Cerebellum (tissue), 4 donors: ENCODE measurements at places on chromosomes 11 and 22. TPM values are rescaled to one million over a fixed set of nuclear protein-coding genes. Genes with fewer than 3 reads are reported as not detected.
A peak's percentile ranks its signal among the peaks of the same experiment; 100 is the strongest.

Gene POU2F3
- total RNA-seq, result 0.27 TPM

Gene ESAM
- 6.4 TPM for total RNA-seq

- peak; percentile 42 for DNase-seq
Measured at GRCh38 chr11:75475767-75476650, 43.0 kb upstream of the KLHL35 start.

DNA sequence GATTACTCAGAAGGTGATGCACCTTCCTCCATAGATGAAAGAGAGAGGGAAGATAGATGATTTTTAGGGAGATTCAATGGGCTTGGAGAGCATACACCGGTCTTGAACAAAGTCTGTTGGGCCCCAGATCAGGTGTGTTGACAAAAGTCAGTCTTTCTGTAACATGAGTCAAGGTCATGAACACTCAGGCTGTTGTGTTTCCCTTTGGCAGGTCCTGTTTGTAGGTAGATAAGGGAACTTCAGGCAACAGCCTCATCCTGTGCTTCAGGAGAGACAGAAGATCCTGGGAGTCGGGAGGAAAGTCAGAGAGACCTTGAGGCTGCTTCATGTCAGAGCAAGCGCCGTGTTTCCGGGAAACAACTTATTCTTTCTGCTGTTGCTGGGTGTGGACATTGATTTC lies 703.1 kb downstream of the BRD1 start:
- no peak for DNase-seq

DNA sequence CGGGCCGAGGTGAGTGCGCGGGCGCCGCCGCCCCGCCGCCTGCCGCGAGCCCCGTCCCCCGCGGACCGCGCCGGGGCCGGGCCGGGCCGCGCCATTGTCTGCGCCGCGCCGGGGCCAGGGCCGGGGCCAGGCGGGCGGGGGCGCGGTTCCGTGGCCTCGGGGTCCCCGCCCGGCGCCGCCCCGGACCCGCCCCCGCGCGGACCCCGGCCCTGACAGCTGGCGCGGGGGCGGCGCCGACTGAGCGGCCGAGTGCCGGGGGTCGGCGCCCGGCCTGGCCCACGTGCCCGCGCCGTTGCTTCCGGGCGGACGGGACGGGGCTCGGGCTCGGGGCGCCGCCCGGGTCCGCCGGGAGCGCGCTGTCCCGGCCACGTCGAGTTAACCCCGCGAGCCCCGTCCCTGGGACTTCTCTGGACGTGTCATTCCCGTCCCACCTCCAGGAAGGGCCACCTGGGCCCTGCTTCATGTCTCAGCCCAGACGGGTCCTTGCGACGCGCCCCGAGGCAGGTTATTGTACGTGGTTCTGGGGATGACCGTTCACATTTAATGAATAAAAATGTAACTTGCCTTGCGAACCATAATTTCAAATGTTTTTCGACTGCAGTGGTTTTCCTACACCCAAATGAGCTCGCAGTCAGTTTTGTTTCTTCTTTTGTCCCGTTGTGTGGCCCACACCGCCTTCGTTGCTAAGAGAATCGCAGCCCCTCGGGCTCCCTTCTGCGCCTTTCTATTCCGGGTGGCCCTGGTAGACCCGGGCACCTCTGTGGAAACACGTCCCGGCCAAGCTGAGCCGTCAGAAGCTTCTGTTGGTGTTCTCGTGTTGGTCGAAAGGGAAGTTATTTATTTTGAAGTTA lies 562 bp downstream of the ZBED4 start:
- peak; percentile 26 for DNase-seq

DNA sequence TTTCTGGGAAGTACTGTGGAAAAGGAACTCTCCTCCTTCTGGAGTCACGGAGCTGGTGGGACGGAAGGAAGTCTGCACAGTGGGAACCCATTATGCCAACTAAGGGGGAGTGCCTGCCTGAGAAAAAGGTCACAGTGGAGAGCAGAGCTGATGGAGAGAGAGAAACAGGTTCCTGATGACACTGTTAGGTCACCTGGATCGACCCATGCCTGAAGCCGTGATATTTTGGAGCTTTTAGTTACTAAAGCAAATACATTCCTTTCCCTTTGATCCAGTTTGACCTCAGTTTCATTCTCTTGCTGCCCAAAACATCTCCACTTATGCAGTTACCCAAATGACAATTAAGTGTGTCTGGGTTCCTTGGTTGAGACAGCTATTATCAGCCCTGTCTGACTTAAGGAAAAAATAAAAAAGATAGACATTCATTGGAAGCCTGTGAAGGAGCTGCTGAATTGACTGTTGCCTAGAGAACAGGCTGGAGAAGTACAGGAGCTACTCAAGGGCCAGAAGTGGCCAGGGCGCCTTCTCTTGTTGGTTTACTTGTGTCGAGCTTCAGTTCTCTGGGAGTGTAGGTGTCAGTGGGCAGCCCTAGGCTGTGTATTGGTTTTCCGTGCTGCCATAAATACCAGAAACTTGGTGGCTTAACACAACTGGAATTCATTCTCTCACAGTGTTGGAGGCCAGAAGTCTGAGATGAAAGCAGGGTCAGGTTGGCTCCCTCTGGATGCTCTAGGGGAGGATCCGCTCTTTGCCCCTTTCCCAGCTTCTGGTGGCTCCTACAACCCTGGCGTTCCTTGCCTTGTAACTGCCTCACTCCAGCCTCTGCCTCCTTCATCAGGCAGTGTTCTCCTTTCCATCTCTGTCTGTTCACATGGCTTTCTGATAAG lies 13.6 kb downstream of the MRGPRD start:
- no peak for DNase-seq

DNA sequence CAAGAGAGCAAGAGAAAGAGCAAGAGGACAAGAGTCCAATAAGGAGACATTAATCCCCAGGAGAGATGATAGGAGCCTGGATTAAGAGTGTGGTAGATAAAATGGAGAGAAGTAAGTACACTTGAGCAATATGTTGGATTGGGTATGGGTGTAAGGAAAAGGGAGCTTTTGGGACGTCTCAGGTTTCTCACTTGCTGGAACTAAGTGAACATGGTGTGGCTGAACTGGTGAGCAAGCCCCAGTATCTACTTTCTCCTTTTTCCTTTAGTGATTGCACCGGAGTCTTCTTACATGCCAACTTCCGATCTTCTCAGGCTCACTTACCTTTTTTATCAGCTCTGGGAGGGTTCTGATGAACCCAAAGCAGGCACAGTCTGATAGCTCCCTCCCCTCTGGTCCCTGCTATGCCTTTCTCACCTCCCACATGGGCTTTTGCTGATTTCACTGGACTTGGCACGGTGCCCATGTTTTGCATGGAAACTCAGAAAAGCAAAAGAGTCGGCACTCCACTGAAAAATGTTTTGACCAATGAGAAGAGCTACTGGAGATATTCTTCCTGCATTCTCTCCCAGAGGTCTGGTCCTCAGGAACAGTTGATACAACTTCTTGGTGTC lies 14.5 kb upstream of the APLNR start:
- no peak for DNase-seq

- DNase-seq, result no peak
Measured at GRCh38 chr11:77148963-77149715, 21.1 kb downstream of the MYO7A start.

Gene MISFA
- 5.8 TPM for total RNA-seq

DNA sequence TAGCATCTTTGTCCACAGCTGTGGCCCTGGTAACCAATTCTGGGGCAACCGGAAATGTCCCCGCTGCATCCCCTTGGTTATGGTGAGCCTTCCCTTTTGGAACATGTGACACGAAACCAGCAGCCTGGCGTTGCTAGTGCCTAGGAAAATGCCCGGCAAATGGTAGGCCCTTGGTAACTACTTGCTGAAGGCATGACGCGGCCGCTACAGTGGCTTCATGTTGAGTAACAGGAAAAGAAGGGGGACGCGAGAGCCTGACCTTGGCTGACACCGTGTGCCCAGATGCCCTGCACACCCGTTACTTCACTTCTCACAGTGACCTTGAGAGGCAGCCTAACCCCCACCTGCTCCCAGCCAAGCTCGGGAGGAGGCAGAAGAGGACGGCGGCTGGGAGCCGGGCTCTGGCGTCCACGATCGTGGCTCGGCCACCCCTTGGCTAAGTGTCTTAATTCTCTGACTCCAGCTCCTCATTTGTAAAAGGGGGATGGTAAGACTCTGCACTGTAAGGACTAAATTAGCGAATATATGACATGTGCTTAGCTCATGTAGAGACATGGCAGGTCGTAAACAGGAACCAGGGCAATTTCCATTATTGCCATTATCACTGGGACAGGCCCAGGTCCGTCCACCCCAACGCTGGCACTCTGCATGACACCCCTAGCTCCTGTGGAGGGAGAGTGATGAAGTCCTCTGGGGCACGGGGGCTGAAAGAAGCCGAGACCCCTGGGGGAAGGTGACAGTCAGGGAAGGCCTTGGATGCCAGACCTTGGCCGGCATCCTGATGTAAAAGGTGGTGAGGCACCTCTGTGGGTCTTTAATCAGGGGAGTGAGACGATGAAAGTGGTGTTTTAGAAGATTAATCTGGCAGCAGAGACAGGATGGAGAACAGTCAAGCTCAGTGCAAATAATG lies 18.9 kb downstream of the IFT27 start:
- DNase-seq, result no peak

DNA sequence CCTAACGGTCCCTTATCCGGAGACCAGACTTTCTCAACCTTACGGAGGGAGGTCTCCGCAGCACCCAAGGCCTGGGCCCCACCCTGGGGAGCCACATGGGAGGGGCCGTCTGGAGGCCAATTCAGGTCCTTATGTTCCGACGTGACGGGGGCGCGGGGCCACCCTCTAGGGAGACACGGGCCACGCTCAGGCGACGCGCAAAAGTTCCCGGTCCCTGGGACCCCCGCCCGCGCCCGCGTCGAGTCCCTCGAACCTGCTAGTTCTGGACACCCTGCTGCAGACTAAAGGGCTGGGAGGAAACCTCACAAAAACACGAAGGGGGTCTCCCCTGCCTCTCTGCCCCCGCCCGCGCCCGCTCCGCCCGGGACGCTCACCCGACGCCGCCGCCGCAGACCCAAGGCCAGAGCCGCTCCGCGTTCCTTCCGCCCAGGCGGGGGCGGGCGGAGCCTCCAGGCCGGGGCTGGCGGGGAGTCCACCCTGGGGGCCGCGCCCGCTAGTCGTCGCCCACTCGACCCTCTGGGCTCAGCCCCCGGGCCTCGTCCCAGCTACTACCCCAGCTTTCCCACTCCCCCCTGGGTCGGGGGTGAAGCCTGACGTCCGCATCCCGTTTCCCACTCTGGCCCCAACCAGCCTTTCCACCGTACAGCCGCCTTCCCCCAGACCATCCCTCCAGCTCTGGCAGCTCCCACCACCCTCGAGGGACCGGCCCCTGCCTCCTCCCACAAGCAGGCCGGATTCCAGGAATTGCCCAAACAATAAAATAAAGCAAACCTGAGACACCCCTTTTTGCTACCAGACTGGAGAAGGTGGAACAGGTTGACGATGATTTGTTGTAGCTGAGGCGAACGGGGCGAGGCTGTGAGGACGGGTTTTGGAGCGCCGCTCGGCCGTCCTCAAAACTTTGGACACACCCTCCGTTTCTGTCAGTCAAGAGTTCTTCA lies 2.7 kb downstream of the RNH1 start:
- DNase-seq, result no peak

DNA sequence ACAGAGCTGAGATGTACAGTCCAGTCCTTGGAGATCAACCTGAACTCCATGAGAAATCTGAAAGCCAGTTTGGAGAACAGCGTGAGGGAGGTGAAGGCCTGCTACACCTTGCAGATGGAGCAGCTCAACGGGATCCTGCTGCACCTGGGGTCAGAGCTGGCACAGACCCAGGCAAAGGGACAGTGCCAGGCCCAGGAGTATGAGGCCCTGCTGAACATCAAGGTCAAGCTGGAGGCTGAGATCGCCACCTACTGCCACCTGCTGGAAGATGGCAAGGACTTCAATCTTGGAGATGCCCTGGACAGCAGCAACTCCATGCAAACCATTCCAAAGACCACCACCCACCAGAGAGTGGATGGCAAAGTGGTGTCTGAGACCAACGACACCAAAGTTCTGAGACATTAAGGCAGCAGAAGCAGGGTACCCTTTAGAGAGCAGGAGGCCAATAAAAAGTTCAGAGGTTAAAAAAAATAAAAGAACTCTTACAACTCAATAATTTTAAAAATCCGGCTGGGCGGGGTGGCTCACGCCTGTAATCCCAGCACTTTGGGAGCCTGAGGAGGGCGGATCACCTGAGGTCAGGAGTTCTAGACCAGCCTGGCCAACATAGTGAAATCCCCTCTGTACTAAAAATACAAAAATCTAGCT lies 69.9 kb upstream of the RTL6 start:
- no peak for DNase-seq

Gene ZNF214
- total RNA-seq, result 13.1 TPM

GRCh38 chr11:113240389-113240788 lies 74.0 kb upstream of the TTC12 start:
- no peak for DNase-seq

Gene POLD3
- 20.8 TPM for total RNA-seq

GRCh38 chr11:79727221-79727620 lies 286.4 kb upstream of the TENM4 start:
- no peak for DNase-seq

- DNase-seq, result peak; percentile 36
Measured at GRCh38 chr22:36469094-36469710, 12.2 kb downstream of the TXN2 start.

GRCh38 chr22:48920776-48921241 lies 906.9 kb downstream of the BRD1 start:
- DNase-seq, result no peak

Gene HEPHL1
- not detected for total RNA-seq

DNA sequence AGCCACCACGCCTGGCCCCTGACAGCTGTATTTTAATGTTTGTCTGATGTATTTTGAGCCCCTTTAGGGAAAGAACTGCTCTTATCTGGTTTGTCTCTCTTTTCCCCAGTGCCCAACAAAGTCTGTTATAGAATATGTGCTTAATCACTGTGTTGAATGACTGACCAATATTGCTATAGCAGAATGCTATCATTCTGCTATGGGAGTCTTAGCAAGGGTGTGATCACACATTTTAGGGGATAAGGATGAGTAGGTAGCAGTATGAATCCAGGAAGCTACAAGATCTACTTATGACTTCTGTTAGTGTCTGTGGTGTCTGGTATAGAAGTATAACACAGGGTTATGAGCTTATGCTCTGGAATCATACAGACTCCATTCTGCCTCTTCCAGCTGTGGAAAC lies 117.5 kb upstream of the RRM1 start:
- no peak for DNase-seq

Gene NEU3
- 19.3 TPM for total RNA-seq

GRCh38 chr11:121059605-121060004 lies 35.7 kb downstream of the TBCEL start:
- DNase-seq, result no peak

DNA sequence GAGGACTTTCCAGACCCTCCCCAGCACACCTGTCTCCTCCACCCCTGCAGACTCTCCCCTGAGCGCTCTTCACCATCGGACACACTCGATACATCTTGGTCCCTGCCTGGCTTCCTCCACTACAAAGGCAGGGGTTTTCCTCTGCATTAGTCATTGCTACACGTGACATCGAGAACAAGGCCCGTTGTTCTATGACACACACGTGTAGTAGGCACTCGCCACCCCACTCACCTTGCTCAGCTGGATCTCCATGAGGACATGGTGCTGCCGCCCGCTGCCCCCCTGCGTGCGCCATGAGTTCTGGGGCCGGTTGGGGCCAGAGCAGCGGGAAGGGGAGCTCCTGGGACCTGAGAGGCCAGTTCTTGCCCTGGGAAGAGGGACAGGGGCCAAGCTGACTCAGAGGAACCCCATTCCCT lies 16.7 kb downstream of the ATG2A start:
- no peak for DNase-seq
